Bronchus fibroblast of lung (primary cell): ENCODE measurements at places on chromosomes 3 and 15. TPM values are rescaled to one million over a fixed set of nuclear protein-coding genes. Genes with fewer than 3 reads are reported as not detected.

OCA2 gene
- under 0.01 TPM in 1 of 2 replicates, not detected in the other for total RNA-seq

ARPP21 gene
- not detected in 2 replicates for total RNA-seq

KBTBD12 gene
- total RNA-seq, result not detected in 2 replicates

AP3B2 gene
- total RNA-seq, result under 0.01 and 0.15 TPM in 2 replicates

CEMIP gene
- total RNA-seq, result 2.7 and 3.0 TPM in 2 replicates

FBXW12 gene
- total RNA-seq, result not detected in 2 replicates

P2RY12 gene
- total RNA-seq, result not detected in 2 replicates

MORC1 gene
- not detected in 2 replicates for total RNA-seq

KLF15 gene
- 3.2 and 3.3 TPM in 2 replicates for total RNA-seq

MME gene
- total RNA-seq, result 146 and 154 TPM in 2 replicates

SERPINI2 gene
- total RNA-seq, result not detected in 2 replicates

SNTN gene
- not detected in 2 replicates for total RNA-seq

WDR93 gene
- total RNA-seq, result 0.15 TPM in 1 of 2 replicates, not detected in the other

KIF7 gene
- total RNA-seq, result 7.6 and 8.6 TPM in 2 replicates

C2CD4A gene
- not detected in 2 replicates for total RNA-seq

COL6A5 gene
- not detected in 2 replicates for total RNA-seq

GAP43 gene
- total RNA-seq, result 0.45 and 0.50 TPM in 2 replicates

MYL3 gene
- not detected in 2 replicates for total RNA-seq

TMEM212 gene
- not detected in 2 replicates for total RNA-seq

MKRN3 gene
- under 0.01 TPM in 1 of 2 replicates, not detected in the other for total RNA-seq

CASR gene
- not detected in 2 replicates for total RNA-seq

PCLAF gene
- total RNA-seq, result 40.7 and 44.2 TPM in 2 replicates

UCN2 gene
- 1.7 and 1.9 TPM in 2 replicates for total RNA-seq

FBXL22 gene
- 0.15 and 0.17 TPM in 2 replicates for total RNA-seq

GOLGA8T gene
- 0.15 TPM in 1 of 2 replicates, not detected in the other for total RNA-seq

ST8SIA2 gene
- 0.15 TPM in 1 of 2 replicates, not detected in the other for total RNA-seq

RTP1 gene
- not detected in 2 replicates for total RNA-seq

ABI3BP gene
- 4.7 and 11.9 TPM in 2 replicates for total RNA-seq

CHRNA5 gene
- 1.0 and 4.3 TPM in 2 replicates for total RNA-seq

THUMPD3 gene
- total RNA-seq, result 27.9 and 34.0 TPM in 2 replicates

LARP6 gene
- total RNA-seq, result 83.9 and 88.0 TPM in 2 replicates

ARL14 gene
- total RNA-seq, result not detected in 2 replicates

PRSS50 gene
- total RNA-seq, result not detected in 2 replicates

SLC28A1 gene
- total RNA-seq, result not detected in 2 replicates

ITIH1 gene
- not detected in 2 replicates for total RNA-seq

CCDC66 gene
- total RNA-seq, result 3.4 and 5.9 TPM in 2 replicates

HESX1 gene
- 0.30 and 1.0 TPM in 2 replicates for total RNA-seq

POTEB gene
- not detected in 2 replicates for total RNA-seq

TMEM45A gene
- 10.6 and 13.2 TPM in 2 replicates for total RNA-seq

BCL2A1 gene
- not detected in 2 replicates for total RNA-seq

MNS1 gene
- total RNA-seq, result 1.8 and 3.4 TPM in 2 replicates

RNF7 gene
- 73.3 and 103 TPM in 2 replicates for total RNA-seq

TPRG1 gene
- total RNA-seq, result 0.17 TPM in 1 of 2 replicates, not detected in the other

TNFSF10 gene
- 0.45 and 1.7 TPM in 2 replicates for total RNA-seq

OR5H14 gene
- not detected in 2 replicates for total RNA-seq

PPIP5K1 gene
- total RNA-seq, result 4.3 and 7.4 TPM in 2 replicates

STRIT1 gene
- total RNA-seq, result not detected in 2 replicates

SNRK gene
- total RNA-seq, result 10.0 and 10.1 TPM in 2 replicates

DNAJA4 gene
- total RNA-seq, result 2.0 and 2.4 TPM in 2 replicates

CEP63 gene
- total RNA-seq, result 17.3 and 17.4 TPM in 2 replicates
